ENCODE measurements at places on chromosomes 6 and 20.

- no peak for DNase-seq
Measured at GRCh38 chr6:122449069-122449468, 22.5 kb downstream of the SERINC1 start.

DNA sequence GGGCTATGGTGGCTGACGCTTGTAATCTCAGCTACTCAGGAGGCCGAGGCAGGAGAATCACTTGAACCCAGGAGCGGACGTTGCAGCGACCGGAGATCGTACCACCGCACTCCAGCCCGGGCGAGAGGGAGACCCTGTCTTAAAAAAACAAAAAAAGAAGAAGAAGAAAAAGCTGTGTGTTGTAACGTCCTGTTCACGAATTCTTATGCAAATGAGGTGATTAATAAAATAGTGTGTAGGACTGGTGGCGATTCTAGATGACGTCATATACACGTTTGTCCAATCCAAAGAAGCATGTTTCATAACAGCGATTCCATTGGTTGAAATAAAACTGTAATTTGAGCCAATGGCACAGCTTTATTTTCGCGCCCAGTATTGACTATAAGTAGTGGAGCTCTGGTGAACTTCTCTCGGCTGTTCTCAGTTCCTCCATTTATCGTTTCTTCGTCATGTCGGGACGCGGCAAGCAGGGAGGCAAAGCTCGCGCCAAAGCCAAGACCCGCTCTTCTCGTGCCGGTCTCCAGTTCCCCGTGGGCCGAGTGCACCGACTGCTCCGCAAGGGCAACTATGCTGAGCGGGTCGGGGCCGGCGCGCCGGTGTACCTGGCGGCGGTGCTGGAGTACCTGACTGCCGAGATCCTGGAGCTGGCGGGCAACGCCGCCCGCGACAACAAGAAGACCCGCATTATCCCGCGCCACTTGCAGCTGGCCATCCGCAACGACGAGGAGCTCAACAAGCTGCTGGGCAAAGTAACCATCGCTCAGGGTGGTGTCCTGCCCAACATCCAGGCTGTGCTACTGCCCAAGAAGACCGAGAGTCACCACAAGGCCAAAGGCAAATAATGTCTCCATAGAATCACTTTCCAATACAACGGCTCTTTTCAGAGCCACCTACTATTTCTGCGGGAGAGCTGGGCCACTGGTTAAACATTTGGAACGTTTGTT is 47.0 kb downstream of the OR2B2 start:
- peak; percentile 94 for DNase-seq

DNA sequence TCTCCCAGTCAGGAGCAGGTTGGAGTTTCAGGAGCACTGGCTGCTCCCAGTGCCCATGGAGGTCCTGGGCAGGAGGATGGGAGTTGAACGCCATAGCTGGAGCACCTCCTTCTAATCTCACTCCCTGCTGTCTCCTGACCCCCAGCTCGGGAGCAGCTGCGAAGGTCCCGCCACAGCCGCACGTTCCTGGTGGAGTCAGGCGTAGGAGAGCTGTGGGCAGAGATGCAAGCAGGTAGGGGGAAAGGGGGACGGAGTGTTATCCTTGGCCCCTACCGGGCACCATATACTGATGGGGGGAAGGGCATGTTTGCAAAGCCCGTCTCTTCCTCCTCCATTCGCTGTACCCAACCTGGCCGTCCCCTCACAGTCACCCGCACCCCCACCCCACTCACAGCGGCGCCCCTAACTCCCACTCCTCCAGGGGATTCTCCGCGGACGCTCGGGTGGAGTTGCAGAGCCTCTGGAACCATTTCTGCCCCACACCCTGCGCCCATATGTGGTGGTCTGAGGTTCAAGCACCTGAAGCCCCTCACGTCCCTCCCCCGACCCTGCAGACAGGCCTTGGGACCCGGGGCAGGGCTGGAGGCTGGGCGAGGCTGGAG is 16.7 kb downstream of the HSPA12B start:
- DNase-seq: no peak

DNA sequence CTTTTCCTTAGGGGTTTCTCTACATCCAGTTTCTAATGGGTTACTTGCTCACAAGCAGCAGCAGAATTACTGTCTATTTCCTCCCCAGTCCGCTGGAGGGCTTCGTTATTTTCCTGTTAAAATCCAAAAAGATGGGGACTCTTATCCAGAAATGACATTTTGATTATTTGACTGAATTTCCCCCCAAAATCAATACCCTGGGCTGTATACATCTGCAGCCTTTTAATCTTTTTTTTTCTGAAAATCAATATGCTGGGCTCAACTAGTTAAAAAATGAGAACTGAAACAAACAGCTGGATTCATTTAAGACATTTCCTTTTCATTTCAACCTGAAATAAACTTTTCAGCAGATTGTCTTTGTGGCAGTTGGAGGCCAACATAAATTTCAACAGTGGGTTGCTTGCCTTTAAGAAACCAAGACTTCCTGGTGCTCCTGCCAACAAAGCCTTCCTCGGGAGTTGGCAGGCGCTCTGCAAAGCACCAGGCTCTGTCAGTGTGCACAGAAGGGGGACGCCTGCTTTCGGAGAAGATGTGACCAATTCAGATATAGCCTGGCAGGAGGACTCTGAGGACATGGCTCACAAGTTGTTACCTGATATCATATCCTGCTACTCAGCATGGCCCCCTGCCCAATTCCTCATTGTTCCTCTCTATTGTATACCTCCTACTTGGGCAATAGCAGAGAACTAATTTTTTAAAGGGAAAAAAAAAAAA is 204.7 kb upstream of the ARG1 start:
- DNase-seq: peak; percentile 19

GRCh38 chr6:28489366-28490204 is 26.0 kb downstream of the GPX6 start:
- peak; percentile 49 for DNase-seq

GRCh38 chr6:161568885-161569456 is 295.1 kb upstream of the AGPAT4 start:
- no peak for DNase-seq

DNA sequence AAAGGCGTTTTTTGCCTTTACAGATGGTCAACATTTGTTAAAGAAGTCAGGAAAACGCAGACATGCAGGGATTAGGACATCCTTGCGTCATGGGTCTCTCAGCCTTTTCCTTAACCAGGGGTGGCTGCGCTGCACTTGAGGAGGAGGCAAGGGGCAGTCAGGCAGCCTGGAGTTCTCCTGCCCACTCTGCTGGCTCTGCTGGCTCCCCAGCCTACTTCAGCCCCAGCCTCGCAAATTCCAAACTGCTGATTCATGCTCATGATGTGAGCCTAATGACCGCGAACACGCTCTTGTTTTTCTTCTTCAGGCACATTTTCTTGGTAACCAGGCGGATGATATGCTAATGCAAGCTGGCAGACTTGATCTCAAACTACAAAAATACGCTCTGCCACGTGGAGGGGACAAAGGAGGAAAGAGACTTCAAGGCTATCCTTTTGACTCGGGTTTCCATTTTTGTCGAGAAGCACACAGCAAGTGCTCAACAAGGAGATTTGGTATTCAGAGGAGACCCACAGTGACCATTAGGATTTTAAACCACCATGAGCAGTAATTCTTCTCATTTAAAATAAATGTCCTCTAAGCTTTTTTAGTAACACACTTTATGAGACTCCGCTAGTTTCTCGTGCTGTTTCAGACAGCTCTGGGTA is 290.3 kb upstream of the STXBP5 start:
- no peak for DNase-seq

GRCh38 chr20:14950633-14951032 is 613.2 kb upstream of the FLRT3 start:
- DNase-seq: no peak

DNA sequence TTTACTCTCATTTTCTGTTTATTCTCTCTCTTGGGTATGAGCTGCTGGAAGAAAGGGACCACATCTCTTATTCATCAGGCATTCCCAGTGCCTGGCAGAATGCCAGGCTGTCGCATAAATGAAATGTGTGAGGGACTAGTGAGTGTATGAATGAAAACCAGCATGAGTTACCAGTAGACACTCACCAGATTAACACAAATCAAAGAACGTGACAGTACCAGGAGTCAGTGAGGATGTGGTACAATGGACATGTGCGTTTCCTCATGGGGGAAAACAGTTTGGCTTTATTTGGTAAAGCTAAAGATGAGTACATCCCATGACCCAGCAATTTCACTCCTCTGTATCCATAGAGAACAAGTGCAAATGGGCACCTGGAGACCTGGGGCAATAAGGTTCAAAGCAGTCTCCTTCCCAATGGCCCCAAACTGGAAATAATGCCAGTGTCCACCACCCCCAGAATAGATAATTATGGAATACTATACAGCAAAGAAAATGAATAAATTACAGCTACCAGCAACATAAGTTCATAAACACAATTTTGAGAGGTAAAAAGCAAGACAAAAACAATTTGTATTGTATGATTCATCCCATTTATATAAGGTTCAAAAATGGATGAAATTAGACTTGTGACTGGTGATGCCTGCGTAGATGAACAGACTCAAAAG is 93.3 kb downstream of the CDH22 start:
- DNase-seq: no peak

DNA sequence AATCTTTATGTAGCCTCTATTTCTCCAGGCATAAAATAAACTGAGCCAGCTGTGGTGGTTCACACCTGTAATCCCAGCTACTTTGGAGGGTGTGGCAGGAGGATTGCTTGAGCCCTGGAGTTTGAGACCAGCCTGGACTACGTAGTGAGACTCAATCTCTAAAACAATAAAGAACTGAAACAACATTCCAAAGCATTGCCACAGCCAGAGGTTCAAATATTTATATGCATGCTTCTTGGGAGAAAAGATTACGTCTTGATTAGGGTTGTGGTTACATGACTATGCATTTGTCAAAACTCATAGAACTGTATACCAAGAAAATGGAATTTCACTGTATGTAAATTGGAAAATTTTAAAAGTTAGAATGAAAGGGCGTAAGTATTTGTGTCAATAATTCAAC is 27.7 kb upstream of the PAX1 start:
- DNase-seq: no peak

DNA sequence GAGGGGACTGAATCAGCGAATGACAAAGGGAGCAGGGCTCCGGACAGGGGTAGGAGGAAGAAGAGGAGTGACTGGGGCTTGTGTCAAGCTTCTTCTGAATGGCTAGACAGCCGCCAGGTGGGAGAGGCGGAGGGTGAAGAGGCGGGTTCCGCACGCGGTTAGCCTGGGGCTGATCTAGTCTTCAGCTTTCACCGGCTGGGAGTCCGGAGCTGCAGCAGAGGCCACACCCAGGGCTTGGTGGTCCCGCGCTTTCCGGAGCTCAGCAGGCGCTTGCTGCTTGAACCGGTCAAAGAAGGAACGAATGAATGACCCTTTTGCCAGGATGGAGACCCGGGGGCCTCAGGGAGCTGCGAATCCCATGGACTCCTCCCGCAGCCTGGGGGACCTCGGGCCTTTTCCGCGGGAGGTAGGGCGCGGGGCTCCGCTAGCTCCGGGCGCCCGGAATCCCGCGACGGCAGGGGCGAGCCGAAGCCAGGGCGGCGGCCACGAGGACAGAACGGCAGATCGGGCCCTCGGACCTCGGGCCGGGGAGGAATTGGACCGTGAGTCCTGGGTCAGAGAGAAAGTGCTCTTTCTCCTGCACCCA is at the start of gene C6orf141:
C6orf141 (plus strand) TSS at position 177 of the 586 bp plus-strand sequence; CDS start at position 302, 125 bp downstream.
- DNase-seq: no peak

DNA sequence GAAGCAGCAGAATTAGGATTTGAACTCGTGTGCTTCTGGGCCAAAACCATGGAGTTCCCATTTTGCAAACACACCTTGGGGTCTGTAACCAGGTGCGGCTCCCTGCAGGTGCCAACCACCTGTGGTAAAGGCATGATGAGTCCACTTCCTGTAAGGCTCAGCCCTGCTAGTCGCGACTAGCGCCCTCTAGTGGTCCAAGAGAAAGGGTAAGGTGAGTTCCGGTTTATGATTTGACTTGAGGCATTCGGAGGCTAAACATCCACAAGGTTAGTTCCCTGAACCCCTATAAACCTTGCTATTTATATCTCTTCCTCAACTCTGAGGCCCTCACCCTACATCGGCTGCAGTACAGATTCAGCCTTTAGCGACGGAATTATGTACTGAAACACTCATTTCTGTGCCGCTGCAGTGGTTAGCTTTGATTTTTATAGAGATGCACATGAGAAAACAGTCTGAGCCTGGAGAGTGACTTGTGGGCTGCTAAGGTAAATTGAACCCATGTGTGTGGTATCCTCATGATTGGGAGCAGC is 173.4 kb downstream of the PLCB1 start:
- DNase-seq: peak; percentile 42

GRCh38 chr6:43269273-43270007 is 26.2 kb downstream of the TTBK1 start:
- peak; percentile 57 for DNase-seq
